Daoy (cell line): ENCODE measurements at places on chromosomes 7 and 10. TPM values are rescaled to one million over a fixed set of nuclear protein-coding genes. Genes with fewer than 3 reads are reported as not detected.

GRCh38 chr7:2982831-2983230 is 60.8 kb downstream of the CARD11 start:
- no peak for DNase-seq

- DNase-seq = peak; percentile 93
Measured at GRCh38 chr10:5446390-5446926, 34.1 kb downstream of the NET1 start.

- DNase-seq = no peak
Measured at GRCh38 chr10:132566892-132567291, 29.3 kb downstream of the INPP5A start.

DNA sequence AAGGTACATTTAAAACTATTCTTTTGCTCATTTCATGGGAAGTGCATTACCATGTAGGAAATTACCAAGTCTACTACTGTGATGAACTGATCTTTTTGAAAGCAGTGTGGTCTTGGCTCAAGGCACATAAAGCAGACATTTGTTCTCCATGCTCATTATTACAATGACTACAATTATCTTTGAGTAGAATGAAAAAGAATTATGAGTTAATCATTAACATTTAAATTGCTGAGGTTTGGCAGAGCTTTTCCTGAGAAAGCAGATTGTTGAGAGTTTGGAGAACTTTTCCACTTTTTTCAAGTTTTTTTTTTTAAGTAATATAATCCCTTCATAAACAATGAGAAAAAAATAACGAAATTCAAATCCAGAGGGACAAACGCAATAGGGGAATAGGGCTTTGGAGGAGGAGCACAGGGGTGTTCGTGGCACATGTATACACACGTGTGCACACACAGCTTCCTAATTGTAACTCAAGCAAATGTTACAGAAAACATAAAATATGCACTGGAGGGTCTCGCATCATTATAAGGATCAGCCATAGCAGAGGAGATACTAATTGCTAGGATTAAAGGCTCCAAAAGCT is 8.9 kb upstream of the CUBN start:
- no peak for DNase-seq

- DNase-seq = peak; percentile 7
Measured at GRCh38 chr7:48255046-48255445, 83.8 kb downstream of the ABCA13 start.

- no peak for DNase-seq
Measured at GRCh38 chr7:116071629-116072028, 41.1 kb upstream of the TFEC start.

GRCh38 chr7:55179931-55180682 is 161.3 kb downstream of the EGFR start:
- no peak for DNase-seq

DNA sequence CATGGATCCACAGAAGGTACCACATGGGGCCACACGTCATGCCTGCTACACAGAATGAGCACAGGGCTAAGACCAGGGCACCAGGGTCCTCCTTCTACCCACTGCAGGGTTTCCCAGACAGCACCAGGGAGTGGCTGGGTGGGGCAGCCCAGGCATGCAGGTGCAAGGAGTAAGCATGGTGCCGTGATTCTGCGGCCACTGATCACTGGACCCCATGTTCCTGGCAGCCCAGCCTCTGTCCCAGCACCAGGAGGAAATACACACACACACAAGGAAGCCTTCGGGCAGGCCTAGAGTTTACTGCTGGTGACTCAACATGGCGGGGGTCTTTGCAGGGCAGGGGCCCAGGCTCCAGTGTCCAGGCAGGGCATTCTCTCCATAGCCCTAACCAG is 13.9 kb downstream of the ATP6V1F start:
- no peak for DNase-seq

DNA sequence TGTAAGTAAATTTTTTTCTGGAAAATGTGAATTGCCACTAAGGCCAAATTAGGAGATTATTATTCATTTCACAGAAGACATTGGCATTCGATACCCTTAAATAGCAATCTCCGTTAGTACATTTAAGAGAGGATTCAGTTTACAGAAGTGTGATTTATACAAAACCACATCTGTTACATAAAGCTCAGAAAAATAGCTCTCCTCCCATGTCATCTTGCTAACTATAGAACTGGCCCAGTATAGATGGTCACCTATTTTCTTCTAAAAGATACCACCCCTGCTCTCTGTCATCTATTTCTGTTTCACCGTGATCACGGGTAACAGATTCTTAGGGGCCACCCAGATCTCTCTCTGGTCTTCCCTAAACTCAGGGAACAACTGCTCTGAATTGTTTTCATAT is 119.1 kb downstream of the HIP1 start:
- DNase-seq = no peak

DNA sequence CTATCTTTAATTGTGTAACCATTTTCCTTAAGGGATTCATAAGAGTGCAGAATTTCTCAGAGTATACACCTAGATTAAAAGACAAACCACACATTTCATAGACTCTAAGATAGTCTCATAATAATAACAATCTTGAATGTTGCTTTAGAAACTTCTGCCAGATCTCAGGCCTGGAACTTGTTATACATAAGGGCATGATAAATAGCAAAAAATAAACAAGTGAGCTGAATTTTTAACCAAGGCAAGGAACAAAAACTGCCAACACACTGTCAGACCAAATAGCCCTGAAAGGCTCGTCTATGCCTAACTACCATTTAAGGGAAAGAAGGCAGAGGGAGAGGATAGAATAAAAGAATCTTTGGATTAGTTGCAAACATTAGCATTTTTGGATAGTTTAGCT is 65.8 kb upstream of the SEMA3C start:
- no peak for DNase-seq

GRCh38 chr10:7239312-7239985 is 171.4 kb downstream of the SFMBT2 start:
- no peak for DNase-seq

DNA sequence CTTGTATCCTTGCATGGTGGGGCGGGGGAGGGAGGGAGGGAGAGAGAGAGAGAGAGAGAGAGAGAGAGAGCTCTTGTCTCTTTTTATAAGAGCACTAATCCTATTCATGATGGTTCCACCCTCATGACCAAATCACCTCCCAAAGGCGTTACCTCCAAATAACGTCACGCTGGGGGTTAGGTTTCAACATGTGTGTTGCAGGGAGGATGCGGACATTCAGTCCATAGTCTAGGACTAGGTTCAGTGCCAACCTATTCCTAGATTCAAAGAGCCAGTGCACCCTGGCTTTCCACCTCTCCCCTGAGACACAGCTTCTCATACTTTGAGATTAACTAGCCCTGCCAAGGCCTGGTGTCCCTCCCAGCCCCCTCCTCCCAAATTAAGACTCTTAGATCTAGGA is 123.0 kb downstream of the GRK5 start:
- no peak for DNase-seq

DNA sequence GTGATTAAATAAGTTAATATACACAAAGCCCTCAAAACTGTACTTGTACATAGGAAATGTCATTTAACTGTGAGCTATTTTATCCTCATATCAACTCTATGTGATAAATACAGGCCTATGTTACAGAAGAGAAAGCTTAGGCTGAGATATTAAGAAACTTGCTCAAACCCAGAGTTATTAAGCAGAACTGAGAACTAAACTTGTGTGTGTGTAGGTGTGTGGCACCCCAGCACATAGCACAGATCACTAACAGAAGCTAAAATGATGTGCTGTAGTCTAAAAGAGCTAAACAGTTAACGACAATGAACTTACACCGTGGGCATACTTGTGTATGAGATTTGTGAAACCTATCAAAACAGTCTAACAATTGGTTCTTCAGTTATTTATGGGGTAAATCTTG is 34.5 kb downstream of the MTPN start:
- DNase-seq = no peak

DNA sequence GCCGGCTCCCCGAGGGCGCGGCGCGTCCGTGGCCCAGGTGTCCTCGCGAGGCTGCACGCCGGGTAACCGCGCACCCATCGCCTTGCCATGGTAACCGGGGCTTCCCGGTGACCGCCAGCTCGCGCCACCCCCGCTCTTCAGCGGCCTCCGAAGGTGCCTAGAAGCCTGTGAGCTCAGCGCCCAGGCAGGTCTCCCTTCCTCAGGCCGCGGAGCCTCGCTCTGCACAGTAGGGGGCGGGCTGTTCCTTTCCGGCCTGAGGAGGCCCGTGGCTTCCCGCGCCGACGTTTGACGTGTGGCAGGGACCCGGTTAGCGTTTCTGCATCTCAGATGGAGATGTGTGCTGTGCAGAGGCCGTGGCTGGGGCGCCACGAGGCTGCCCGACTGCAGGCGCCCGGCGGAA is 117.1 kb downstream of the DYNC2I1 start:
- DNase-seq = peak; percentile 30

GRCh38 chr10:87862679-87863052 is 667 bp downstream of the KLLN start:
- DNase-seq = peak; percentile 52

DNA sequence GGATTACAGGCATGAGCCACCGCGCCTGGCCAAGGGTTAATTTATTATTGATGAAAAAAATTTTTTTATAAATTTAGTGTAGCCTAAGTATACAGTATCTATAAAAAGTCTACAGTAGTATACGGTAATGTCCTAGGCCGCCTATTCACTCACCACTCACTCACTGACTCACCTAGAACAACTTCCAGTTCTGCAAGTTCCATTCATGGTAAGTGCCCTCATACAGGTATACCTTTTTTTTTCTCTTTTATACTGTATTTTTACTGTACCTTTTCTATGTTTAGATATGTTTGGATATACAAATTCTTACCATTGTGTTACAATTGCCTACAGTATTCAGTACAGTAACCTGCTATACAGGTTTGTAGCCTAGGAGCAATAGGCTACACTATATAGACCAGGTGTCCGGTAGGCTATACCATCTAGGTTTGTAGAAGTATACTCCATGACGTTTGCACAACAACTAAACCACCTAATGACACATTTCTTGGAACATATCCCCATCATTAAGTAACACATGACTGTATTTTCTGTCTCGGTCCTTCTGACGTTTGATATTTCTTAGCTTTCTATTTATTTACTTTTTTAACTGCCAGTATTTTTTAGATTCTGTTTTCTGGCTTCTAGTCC is 23.4 kb downstream of the IRF5 start:
- no peak for DNase-seq

DNA sequence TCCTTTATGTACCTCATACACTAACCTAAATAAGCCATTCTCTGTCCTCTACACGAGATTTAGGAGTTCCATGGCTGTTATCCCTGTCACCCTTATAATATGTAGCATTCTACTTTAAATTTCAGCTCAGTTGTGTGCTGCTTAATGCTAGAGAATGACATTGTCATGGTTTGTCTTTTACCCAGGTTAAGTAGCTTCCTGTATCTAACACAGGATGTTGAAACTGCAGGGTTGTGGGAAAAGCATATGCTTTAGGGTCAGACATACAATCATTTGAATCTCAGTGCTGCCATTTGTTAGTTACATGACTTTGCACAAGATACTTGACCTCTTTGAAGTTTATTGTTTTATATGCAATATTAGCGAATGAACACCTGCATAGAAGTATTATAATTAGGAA is 235.1 kb upstream of the CACNA2D1 start:
- no peak for DNase-seq

GRCh38 chr10:92697663-92698511 is 8.1 kb downstream of the HHEX start:
- no peak for DNase-seq

The EEPD1 gene
- 6.1 and 10.7 TPM in 2 replicates for total RNA-seq

The AIFM2 gene
- total RNA-seq = 6.5 and 7.0 TPM in 2 replicates

The AUTS2 gene
- 5.5 and 13.9 TPM in 2 replicates for total RNA-seq

The DPP6 gene
- 0.24 and 0.91 TPM in 2 replicates for total RNA-seq

The VWA2 gene
- not detected in 2 replicates for total RNA-seq

The BICC1 gene
- total RNA-seq = 9.1 and 12.2 TPM in 2 replicates

The TAS2R41 gene
- total RNA-seq = not detected in 2 replicates
